ENCODE measurements at places on chromosomes 12 and 14.

- DNase-seq = peak; percentile 65
Measured at GRCh38 chr12:127381043-127381668, 885.8 kb upstream of the TMEM132C start.

- no peak for DNase-seq
Measured at GRCh38 chr14:57085801-57086200, 182.9 kb downstream of the EXOC5 start.

DNA sequence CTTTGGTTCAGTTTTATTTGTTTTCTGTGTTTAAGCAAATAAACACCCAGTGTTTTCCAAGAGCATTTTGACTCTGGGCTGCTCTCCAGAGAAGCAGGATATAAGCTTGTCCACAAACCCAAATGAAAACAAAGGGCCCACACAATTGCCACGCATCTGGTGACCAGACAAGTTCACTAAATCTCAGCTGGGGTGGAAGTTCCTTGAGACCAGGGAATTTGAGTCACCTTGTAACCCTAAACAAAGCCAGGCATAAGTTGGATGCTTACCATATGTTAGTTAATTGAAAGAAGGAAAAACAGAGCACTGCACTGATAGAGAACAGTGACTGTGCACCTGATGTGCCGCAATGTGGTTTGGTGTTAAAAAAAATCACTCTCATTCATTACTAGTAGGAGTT is 1.6 kb upstream of the TXNRD1 start:
- DNase-seq = no peak

DNA sequence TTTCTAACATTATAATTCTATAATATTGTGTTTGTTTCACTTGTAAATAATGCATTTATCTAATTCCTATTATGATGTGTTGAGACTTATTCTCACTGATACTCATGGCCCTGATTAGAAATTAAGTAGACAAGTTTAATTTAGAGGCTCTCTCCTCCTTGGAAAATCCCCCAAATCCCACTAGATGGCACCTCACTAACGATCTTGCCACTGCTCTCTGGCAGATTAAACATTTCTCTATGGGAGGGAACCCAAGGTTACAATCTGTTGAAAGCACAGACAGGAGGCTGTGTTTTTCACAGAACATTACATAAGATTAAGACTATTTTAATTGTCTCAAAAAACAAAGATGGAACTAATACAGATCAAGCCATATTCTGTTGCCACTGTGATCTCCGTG is 318.7 kb downstream of the LRFN5 start:
- peak; percentile 65 for DNase-seq

DNA sequence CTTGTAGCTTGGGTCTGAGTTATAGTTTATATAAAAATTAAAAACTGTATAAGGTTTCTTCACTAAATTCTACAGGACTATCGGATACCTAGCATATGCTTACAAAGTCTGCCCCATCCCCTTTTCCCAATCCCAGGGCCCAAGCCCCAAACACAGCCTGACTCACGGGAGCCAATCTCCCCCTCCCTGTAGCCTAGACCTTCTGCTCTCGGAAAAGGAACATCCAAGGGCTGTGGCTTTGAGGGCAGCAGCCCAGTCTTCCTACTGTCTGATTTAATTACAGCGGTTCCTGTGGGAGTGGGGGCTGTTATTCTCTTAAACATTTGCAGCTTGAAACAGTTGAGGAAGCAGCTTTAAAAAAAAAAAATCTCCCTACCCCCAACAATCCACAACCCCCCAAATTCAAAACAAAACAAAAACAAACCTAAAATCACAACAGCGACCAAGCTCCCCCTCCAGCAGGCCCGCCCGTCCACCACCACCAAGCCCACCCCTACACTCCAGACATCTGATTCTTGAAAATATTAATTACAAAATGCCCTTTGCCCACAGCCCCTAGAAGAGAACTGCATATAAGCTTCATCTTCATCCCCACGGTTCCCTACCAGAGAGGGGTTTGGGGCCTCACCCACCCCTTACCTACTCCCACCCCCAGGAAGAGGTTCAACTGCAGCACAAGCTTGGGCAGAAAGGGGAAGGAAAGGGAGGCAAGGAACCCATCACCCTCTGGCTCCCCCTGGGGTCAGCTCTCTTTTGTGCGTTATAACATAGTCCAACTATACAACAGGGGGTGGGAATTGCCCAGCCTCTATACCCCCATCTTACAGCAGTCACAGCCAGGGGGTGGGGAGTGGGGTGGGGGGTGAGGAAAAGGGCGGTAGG is 1.1 kb upstream of the PRKAG1 start:
- no peak for DNase-seq

DNA sequence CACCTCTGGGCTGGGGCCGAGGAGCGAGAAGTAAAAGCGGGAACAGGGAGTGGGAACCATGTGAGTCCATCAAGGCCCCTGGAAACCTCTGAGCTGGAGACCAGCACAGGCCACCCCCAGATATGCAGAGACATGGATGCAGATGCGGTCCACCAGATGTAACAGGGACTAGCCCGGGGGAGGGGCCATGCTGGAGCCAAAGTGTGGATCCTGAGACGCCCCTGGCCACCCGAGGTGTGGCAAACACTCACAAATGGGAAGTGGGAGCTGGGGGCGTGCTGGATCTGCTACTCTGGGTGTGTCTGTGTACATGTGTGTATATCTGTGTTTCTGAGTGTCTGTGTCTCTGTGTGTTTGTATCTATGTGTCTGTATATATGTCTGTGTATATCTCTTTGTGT is 12.8 kb downstream of the MYL2 start:
- no peak for DNase-seq

GRCh38 chr14:73567951-73568885 is 795 bp upstream of the ACOT2 start:
- peak; percentile 2 for DNase-seq

- DNase-seq = no peak
Measured at GRCh38 chr14:49425921-49426320, 160.3 kb downstream of the RPS29 start.

- DNase-seq = no peak
Measured at GRCh38 chr14:70726651-70727375, 82.5 kb downstream of the MAP3K9 start.

DNA sequence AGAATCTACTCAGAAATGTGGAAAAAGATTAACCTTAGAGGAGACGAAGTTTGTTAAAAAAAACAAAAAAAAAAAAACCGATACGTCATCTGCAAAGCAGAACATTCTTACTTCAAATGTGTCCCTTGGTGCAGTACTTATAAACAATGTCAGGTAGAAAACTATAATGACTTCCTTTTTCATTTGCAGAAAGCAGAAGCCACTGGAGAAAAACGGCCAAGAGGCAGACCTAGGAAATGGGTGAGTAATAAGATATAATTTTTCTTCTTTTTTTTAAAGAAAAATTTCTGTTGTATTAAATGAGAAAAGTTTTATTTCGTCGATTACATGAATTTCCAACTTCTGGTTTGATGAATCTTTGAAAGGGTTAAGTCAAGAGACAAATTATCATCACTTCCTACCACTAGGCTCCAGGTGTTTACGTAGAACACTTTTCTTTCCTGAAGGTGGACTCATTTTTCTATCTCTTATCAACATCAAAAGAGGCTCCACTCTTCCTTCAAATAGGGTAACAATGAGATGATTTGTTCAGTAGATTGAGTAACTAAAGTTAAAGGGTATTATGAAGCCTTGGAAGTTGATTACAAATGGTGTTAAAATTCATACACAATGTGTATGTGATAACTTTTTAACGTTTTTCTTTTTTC is 14.2 kb downstream of the HMGA2 start:
- DNase-seq = no peak

DNA sequence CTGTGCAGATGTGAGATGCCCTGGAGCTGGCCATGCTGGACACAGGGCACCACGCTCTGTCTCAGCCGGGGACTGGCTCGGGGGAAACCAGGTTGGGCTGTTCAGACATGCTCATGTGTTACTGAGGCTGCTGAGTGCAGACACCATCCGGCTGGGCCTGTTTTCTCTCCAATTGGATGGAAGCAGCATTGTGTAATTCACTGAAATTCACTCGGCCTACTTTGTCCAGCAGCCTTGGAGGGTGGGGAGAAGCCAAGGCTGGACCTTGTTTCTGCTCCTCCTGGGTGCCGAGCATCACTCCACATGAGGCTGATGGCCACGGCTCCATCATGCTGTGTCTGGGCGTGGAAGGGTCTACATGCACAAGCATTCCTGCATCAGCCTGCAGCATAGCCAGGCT is 130.7 kb downstream of the SMOC1 start:
- no peak for DNase-seq

- no peak for DNase-seq
Measured at GRCh38 chr14:104547998-104548700, 31.4 kb upstream of the C14orf180 start.

DNA sequence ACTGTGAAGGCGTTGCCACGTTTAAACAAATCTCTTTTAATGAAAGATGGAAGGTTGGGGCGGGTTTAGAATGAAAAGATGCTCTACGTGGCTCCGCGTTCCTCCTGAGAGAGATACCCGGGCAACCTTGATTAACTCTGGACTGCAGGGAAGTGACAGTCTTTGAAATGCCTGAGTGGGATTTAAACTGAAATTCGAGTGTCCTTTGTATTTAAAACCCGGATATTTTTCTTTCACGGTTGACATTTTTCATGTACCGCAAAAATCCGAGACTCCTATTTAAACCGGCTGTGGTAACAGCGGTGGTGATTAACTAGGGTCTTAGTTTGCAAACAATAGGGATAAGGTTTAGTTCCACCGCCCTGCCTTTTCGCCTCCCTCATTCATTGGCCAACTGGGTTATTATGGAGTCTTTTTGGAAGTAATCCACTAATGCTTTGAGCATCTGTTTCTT is 707 bp downstream of the G2E3 start:
- DNase-seq = peak; percentile 74

- no peak for DNase-seq
Measured at GRCh38 chr12:119406308-119406707, 71.8 kb downstream of the CCDC60 start.

- DNase-seq = no peak
Measured at GRCh38 chr12:40013847-40014246, 92.0 kb downstream of the SLC2A13 start.

GRCh38 chr12:67632005-67632404 is 16.5 kb upstream of the DYRK2 start:
- DNase-seq = no peak

- no peak for DNase-seq
Measured at GRCh38 chr12:73629893-73630831, 907.5 kb upstream of the ATXN7L3B start.

Data from NCI-H1092 treated with DMSO at 0.1 percent for 48 hours (cell line).